ENCODE measurements at places on chromosomes 5 and 9.

DNA sequence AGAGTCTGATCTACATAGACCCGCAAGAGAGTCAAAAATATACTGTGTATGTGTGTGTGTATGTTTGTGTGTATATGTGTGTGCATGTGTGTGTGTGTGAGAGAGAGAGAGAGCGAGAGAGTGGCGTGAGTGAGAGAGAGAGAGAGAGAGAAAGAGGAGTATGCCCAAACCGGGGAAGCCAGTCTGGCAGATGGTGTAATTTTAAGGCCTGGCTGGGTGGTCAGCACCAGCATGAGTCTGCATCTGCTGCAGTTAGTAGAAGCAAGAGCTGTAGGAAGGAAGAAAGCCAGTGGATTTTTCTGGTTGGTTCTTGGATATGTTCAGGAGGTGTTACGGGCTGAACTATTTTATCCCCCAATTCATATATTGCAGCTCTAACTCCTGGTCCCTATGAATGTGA is 75.2 kb downstream of the ACTBL2 start:
- no peak for DNase-seq

DNA sequence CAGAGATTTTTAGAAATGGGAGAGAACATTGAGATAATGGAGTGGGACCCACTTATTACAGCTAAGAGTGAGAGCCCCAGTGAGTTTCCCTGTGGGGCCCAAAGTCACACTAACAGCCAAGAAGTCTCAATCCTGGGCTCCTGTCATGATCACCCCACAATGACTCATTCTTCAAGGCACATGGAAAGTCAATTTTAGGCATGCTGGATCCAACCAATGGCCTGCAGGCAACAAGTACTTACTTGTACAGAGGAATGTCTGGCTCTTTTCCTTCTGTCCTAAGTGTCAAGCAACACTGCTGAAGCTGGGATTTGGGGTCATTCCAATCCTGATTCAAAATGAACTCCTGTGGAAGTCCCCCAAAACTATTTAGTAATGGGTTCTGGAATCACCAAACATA is 123.1 kb downstream of the DROSHA start:
- peak; percentile 80 for DNase-seq

DNA sequence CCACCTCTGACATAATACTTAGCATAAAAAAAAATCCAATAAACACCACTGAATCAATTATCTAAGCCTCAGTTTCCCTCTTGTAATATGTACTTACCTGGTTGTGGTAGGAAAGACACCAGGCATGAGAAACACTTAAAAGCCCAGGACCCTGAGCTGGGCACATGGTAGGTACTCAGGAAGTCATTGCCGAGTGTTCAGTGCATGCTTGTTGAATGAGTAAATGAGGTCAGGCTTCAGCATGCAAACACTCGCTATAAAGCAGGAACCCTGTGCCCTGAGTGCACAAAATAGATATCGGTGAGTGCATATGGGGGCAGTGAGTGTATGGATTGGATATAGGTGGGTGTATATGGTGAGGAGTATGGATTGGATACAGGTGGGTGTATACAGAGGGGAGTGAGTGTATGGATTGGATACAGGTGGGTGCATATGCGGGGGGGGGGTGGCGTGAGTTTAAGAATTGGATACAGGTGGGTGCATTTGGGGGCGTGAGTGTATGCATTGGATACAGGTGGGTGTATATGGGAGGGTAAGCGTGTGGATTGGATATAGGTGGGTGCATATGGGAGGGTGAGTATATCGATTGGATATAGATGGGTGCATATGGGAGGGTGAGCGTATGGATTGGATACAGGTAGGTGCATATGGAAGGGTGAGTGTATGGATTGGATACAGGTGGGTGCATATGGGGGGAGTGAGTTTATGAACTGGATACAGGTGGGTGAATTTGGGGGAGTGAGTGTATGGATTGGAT is 194.3 kb upstream of the MSX2 start:
- no peak for DNase-seq

DNA sequence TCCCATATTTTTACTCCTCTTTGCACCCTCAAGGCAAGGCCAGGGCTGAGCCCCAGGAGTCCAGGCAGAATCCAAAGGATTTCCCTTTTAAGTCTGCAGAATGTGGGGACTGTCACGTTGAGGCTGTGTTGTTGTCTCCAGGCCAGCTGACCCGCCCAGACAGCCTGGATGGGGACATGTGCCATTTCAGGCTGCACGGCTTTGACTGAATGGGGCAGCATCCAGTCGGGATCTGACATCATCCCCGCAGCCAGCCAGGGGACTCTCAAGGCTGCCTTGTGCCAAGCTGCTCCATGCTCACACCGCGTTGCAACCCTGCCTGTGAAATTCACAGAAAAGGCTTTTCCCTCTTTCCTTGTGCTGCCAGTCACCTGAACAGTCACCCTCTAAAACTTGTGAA is 2.2 kb upstream of the ZNF366 start:
- DNase-seq, result no peak

DNA sequence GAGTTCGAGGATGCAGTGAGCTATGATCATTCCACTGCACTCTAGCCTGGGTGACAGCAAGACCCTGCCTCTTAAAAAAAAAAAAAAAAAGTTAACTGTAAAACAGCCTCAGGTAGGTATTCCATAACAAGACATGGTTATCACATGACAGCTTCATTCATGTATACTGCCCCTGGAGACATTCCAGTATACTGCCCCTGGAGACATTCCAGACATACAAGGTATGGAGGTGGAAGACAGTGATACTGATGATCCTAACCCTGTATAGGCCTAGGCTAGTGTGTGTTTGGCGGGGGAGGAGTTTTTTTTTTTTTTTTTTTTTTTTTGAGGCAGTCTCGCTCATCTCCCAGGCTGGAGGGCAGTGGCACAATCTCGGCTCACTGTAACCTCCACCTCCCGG is 105.5 kb downstream of the RICTOR start:
- no peak for DNase-seq

GRCh38 chr5:160023007-160023907 is 14.3 kb downstream of the TTC1 start:
- DNase-seq, result no peak

DNA sequence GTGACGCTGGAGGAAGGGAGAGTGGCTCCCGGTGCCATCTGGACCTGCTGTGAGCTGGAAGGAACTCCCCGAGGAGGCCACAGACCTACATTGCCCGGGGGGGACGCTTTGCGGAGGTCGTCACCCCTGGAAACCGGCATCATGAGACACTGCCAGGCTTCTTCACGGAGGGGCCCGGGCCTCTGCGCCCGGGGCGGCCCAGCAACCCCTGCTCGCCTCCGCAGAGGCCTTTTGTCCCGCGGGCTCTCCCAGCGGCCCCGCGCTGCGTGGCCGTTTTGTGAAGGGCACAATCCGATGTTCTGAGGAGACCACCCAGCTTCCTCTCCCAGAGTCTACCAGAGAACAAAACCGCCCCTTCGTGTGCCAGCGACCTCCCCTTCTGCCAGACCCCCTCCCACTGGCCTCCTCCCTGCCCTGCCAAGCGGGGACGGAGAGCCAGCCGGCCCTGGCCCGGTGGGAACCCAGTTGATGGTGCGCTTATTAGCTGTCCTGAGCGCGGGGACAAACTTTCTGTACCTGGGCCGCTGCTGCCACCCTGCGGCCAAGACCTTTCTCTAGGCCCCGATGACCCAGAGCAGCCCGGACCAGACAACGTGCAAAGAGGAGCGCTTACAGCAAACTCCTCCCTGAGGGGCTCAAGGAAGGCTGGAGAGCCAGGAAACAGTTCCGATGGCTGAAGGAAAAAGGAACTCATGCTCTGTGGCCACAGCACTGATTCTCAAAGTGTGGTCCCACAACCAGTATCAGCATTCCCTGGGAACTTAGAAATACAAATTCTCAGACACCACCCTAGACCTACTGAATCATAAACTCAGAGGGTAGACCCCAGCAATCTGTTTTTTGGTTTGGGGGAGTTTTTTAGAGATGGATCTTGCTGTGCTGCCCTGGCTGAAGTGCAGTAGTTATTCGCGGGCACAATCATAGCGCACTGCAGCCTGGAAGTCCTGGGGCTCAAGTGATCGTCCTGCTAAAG is 86.7 kb downstream of the SLC1A3 start:
- peak; percentile 76 for DNase-seq

DNA sequence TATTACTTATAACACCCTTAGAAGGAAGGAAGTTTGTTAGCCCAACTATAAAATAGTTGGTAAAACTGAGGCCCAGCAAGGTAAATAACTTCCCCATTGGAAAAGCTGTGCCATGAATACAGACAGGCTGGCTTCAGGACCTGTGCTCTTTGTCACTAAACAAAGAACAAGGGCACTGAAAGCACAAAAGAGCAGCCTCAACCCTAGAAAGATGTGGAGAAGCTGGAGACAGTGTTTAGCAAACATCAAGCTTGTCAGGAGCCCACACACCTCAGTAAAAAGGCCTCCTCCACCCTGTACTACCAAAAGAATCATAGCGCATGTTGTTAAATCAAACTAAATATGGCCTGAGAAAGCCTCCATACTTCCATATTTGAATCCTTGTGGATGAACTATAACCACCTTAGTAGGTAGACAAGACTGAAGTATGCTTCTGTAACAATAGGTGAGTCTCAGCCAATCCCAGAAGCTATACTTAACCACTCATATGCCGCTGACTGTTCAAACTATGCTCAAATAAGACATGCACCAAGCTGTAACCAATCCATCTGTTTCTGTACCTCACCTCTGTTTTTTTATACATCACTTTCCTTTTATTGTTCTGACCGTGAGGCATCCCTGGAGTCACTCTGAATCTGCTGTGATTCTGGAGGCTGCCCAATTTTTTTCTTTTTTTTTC is 18.4 kb upstream of the SCGB3A2 start:
- DNase-seq, result no peak

- no peak for DNase-seq
Observed at GRCh38 chr5:35171078-35171477, 59.2 kb downstream of the PRLR start.

- no peak for DNase-seq
Observed at GRCh38 chr5:67004730-67005350, 191.8 kb downstream of the CD180 start.

GRCh38 chr9:87716141-87716540 is 9.8 kb upstream of the CTSL start:
- peak; percentile 38 for DNase-seq

- DNase-seq, result no peak
Observed at GRCh38 chr9:129828051-129828450, 4.1 kb upstream of the TOR1A start.

- DNase-seq, result no peak
Observed at GRCh38 chr5:161396171-161396570, 150.4 kb downstream of the GABRB2 start.

GRCh38 chr5:78798673-78799029 is 150.1 kb upstream of the LHFPL2 start:
- DNase-seq, result no peak

DNA sequence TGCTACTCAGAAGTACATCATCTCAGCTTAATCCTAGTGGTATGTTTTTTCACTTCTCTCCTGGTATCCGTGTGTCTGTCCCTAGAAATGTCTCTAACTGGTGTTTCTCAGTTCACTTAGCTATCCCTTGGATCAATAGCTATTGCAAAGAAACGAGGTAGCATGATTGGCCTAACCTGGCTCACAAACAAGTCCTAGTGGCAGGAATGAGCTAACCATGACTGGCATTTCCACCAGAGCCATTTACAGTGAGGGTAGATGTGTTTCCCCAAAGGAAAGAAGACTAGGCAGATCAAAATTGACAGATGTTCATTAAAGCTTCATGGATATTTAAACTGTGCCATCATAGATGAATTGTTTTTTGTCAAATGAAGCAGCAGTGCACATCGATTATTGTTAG is 82.5 kb downstream of the PALM2AKAP2 start:
- no peak for DNase-seq

GRCh38 chr5:165130656-165131055 is 1625.2 kb downstream of the MAT2B start:
- DNase-seq, result no peak

- no peak for DNase-seq
Observed at GRCh38 chr5:8523501-8523900, 654.6 kb downstream of the MTRR start.

GRCh38 chr5:59666440-59667068 is 227.0 kb downstream of the PDE4D start:
- no peak for DNase-seq

DNA sequence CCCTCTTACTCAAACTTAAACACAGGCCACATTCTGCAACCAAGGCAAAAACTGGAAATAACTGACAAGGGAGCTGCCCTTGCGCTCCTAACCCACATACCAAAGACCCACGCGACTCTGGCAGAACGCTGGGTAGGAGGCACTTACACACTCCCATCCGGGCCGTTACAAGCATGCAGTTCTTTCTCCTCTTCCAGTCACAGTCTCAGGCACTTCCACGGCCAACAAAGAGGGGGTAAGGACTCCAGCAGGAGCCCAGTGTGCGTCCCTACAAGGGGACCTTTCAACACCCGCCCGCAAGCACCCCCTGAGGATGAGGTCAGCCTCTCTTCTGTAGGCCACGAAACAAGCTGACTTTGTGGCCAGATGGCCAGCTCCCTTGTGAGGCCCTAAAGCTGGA is 57.4 kb downstream of the SERINC5 start:
- peak; percentile 47 for DNase-seq

GRCh38 chr5:131812371-131813160 is 15.7 kb upstream of the FNIP1 start:
- peak; percentile 15 for DNase-seq

DNA sequence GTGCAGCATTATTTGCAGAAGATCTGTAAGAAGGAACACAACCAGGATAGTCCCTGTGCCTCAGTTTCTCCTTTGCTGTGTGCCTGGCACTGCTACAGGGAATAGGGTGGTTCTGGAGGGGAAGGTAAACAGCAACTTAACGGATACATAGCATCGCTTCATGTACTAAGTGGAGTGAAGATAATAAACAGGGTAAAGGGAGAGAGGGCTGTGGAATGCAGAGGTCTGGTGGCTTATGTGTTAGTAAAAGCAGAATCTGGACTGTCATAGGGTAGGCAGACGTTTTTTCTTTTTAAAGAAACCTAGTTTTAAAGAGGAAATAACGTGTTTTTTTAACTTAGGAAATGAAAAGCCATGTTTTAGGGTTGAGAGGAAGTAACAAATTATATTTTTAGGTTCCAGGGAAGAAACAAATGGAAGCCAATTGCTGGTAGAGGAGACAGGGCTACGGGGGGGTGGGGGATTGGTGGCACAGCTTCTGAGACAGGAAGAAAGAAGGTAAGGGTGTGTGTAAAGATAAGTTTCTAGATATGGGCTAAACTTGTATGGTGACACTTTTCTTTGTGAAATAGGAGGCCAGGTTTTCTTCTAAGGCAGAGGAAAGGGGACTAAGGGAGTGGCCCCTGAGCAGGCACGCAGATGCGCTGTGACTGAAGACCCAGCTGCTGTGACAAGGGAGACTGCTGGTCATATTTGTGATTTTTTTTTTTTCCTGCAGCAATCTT is 1.3 kb downstream of the GNG10 start:
- DNase-seq, result peak; percentile 18

DNA sequence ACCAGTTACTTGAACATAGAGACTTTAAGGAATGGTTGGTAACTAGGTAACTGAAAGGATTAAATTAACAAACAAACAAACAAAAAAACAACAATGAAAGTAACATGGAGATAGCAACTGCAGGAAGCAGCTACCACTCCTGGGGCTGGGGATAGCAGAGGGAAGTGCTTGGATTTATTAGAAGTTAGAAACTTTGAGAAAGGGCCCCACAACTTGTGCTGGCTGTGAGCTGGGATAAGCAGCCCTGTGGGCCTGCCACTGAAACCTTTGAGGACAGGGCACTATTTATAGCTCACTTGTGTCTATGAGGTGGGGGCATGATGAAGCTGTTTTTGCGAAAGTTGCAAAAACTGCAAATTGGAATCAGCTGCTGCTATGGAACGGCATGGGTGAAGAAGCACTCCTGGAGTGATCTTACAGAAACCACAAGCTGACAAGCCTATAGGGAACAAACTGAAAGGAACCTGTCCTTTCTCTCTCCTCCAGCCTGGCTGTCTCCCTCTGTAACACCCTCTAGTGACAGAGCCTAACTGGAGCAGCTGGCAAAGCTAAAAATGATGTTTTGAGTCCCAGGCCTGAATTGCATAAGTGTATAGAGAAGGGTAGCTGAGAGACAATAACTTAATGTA is 91.4 kb upstream of the RANBP6 start:
- peak; percentile 73 for DNase-seq

Measured in cardiac fibroblast (primary cell).